ENCODE measurements at places on chromosomes 16 and 17.

DNA sequence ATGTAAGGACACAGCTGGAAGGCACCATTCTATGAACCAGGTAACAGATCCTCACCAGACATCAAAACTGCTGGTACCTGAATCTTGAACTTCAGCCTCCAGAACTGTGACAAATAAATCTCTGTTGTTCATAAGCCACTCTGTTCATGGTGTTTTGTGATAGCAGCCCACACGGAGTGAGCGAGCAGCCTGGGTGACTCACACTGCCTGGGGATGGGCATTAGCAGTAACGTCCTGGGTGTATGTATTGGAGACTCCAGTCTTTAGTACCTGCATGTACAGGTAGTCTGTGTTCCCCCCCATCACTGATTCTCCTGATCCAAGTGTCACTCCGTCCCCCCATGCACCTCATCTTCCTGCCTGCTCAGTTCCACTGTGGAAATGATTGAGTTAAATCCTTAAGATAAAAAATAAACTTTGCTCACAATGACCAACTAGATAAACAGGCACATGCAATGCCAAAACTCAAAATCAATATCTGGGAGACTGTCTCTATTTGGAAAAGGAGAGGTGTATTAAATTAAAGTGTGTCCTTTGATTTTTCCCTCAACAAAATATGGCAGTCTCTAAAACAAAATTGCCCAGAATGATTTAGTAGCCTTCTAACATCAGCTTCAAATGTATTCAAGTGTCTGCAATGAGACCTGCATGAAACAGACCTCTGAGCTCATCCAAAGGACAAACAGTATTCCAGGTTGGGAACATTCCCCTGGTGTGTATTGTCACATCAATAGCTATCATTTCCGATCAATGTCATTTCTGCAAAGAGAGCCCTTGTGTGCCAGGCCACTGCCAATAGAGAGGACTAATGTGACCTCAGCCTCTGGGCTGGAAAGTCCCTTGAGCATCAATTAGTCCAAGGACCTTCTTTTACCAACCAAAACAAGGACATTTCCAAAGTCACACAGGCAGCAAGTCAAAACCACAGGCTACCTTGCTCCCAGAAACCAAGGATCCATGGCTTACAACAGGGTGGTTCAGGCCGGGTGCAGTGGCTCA, 12.2 kb upstream of the VAT1L start:
- DNase-seq = no peak

DNA sequence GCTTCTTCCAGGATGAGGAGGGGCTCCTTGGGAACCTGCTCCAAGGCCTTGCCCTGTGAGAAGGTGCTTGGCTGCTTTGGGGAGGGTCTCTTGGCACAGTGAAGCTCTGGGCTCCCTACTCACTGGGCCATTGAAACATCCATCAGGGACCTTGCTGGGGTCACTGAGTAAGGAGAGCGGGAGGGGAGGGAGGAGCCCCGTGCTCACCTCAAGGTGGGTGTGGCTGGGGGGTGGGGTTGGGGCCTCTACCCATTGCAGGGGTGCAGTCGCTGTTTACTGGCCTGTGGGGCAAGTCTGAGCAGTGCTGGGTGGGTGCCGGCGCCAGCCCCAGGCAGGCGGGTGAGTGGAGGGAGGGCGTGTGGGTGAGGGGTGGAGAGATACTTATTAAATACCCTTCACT, 9.9 kb downstream of the TNS4 start:
- DNase-seq = no peak

- DNase-seq = no peak
These were observed 32.4 kb downstream of the MXRA7 start for GRCh38 chr17:76678330-76678729.

- DNase-seq = no peak
These were observed 31.4 kb upstream of the GFOD2 start for GRCh38 chr16:67750466-67750865.

DNA sequence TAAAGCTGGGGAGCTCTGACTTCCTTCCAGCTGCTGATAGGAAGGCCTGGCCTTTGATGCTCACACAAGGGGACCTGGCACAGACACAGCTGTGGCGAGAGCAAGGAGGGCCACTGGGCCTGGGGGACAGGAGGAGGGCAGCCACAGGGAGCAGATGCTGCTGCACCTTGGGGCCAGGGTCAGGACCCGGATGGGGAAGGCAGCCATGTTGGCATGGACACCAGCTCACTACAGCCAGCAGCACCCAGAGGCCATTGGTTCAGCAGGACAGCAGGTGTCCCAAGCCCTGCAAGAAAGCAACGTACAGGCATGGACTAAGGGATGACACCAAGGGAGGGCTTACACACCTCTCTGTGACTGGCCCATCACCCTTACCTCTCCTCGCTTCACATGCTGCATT, 8.0 kb upstream of the RNF112 start:
- DNase-seq = no peak

DNA sequence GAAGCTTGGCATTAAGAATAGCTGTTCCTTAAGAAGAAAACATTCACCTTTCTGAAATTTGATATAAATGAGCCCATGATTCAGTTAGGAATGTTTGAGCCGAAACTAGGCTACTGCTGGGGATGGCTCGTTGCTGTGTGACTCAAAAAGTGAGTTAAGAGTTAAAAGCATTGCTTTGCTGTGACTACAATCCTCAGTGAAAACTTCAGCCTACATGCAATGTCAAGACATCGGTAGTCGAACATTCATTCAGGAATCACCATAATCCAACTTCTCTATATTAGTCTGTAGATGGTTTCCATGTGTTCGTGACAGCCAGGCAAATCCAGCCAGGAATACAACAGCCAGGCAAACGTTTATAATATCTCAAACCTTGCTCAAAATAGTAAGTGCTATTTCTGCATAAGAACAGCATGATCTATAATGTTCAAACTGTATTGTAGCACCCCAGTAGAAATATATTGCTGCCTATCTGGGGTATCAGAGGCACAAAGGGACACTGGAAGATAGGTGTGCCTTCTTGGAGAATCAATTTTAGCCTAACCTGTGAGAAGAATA, 1225.1 kb downstream of the CDH8 start:
- DNase-seq = no peak

- DNase-seq = no peak
These were observed 658 bp downstream of the SYNRG start for GRCh38 chr17:37608351-37609169.

- no peak for DNase-seq
These were observed 13.5 kb downstream of the KIAA0753 start for GRCh38 chr17:6627019-6627418.

GRCh38 chr16:27426423-27427408, 24.7 kb downstream of the IL21R start:
- DNase-seq = peak; percentile 54

DNA sequence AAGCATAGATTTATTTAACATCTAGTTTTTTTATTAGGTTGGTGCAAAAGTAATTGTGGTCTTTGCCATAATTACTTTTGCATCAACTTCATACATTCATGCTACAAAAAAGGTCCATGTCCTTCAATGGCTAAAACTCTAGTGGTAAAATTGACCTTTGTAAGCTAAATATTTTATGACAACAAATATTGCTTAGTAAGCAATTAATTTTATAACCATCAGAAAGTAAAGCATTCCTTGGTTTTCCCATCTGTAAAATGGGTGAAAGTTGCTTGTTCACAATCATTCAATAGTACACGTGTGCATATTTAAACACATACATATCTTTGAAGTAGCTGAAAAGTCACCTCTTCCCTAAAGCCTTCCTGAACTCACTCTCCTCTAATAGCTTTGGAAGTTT, 789.6 kb downstream of the CDH8 start:
- DNase-seq = no peak

- no peak for DNase-seq
These were observed 32.2 kb upstream of the CHMP6 start for GRCh38 chr17:80959330-80960036.

DNA sequence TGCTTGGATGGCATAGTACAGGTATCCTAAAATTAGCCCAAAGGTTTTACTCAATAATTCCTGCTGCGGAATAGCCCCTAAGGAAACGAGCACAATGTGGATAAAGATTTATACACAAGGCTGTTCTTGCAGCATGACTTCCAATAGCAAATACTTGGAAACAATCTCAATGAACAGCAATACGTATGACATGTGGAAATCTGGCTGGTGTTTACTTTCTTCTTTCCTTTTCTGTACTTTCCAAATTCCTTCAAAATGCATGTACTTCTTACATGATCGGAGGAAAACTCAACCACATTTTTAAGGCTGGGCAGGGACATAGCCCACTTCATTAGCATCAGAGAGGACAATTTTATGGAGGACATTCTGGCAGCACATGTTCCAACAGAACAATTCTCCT, 86.6 kb downstream of the C16orf95 start:
- no peak for DNase-seq

DNA sequence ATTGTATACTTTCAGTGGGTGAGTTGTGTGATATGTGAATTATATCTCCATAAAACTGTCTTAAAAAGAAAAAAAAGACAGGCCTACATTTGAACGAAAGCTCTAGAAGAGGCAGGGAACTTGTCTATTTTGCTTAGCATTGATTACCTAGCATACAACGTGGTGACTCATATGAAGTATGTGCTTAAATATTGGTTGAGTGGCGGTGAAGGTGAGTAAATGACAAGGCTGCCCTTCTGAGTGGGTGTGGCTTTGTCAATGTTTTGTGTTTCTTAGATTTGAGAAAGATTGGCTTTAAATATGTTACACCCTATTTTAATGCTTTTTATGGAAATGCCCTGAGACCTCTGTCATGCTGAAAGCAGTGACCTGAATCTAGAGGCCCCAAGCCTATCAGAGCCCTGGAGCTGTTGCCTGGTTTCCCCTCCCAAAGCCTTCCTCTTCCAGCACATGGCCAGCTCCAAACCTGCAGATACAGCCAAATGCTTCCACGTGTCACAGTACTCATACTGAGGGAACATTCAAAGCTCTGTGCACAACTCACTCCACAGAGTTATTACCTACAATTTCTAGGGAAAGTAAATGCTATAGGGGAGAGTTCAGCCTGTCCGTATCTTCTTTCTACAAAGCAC, 260.0 kb downstream of the PHKB start:
- DNase-seq = no peak

DNA sequence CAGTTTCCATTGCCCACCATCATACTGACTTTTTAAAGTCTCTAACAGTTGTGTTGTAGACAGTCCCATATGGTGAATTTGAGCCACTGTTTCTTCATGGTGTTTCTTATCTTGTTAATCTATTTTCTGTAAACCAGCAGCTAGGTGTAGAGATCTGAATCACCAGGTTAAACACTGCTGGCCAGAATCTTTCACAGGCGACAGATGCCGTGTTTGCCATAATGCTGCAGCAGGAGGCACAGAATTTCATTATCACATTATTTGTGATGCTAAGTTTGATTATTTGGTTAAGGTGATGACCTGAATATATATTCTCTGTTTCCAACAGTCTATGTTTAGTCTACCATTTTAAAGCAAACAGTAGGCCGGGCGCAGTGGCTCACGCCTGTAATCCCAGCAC, 11.5 kb upstream of the CNGB1 start:
- no peak for DNase-seq

DNA sequence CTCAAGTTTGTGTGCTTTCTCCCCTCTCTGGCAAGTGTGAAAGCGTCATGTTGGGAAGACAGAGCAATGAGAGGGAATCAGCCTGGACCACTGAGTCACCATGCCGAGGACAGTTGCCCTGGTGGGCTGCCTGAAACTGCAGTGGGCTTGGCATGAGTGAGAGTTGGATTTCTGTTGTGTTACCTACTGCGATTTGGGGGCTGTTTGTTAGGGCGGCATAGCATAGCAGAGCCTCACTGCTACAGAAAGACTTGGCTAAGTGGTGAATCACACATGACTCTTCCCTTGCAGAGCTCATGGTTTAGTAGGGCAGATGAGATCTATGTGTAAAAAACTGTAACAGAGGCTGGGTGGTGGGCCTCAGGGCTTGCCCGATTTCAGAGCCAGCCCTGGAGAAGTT, 324.6 kb downstream of the C16orf95 start:
- no peak for DNase-seq

DNA sequence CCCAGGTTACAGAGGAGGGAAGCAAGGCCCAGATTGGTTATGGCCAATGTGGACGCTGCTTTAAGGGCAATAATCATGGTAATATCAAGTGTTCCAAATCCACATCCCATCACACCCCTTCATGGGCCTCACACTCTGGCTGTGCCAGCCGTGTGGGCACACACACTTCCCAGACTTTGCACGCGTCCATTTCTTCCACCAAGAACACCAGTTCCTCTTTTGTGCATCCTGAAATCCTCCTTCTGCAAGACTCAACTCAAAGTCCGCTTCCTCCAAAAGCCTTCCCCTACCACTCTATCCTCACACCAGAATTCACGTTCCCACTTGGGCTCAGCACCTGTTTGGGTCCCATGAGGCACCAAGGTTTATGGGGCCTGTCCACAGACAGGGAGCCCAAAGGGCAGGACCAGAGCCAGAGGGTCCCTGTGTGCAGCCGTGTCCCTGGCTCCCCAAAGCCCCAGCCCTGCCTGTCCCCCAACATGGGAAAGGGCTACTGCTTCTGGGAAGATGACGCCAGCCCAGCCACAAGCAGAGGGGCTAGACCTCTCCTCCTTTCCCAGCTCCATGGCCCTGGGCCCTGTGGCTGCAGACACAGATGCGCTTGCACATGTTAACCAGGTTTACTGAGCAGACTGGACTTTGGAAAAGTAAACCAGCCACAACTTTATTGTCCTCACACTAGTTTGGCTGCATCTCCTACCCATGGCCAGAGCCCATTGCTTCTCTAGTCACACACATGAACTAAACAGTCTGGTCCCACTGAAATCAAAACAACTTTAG, 20.3 kb downstream of the SPNS3 start:
- no peak for DNase-seq

DNA sequence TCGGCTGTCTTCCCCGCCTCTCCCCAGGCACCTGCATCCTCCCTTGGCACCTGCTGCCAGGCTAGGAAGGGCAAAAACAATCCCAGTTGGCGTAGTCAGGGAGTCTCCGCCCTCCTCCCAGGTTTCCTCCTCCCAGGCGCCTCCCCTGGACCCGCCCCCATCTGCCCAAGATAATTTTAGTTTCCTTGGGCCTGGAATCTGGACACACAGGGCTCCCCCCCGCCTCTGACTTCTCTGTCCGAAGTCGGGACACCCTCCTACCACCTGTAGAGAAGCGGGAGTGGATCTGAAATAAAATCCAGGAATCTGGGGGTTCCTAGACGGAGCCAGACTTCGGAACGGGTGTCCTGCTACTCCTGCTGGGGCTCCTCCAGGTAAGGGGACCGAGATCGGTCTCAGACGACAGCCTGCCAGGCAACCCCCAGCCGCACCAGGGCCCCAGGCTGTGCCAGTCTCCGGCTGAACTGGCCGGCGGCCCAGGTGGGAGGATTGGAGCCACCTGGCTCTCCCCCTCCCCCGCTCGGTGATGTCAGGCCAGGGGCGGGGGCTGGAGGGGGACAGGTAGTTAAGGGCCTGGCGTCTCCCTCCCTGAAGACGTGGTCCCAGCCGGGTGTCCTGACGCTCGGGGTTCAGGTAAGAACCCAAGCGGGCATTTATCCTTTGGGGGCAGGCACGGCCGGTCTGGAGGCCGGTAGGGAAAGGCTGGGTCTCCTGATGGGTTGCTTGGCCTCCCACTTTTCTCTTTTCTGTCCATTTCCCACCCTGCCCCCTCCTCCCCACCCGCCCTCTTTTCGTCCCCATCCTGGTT, at the start of gene GRB7:
Gene GRB7 (plus strand): TSS at position 179 of the 808 bp plus-strand sequence. CDS start 4,364 bp downstream, outside the sequence.
- DNase-seq = no peak

- DNase-seq = no peak
These were observed 38.5 kb upstream of the SLC25A19 start for GRCh38 chr17:75327757-75328156.

- DNase-seq = no peak
These were observed 10.6 kb upstream of the PLD6 start for GRCh38 chr17:17216776-17217175.
